Right lobe of liver (tissue), 6 donors: ENCODE measurements at places on chromosomes 1 and 21. TPM values are rescaled to one million over a fixed set of nuclear protein-coding genes. Genes with fewer than 3 reads are reported as not detected.

DNA sequence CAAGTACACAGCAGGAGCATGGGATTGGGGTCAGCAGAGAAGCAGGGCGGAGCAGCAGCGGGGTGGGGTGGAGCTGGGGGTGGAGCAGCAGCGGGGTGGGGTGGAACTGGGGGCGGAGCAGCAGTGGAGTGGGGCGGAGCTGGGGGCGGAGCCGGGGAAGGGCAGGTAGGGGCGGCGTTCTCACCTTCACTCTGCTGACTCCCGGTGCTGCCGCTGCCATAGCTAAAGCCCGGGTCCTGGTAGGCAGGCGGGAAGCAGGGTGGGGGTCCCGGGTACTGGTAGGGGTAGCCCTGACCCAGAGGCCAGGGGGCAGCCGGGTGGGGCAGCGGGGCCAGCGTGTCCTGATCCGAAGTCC, 6.7 kb downstream of the TAS1R3 start:
- no peak for DNase-seq

GRCh38 chr1:95118710-95119109, 1.6 kb downstream of the TLCD4 start:
- DNase-seq: no peak

DNA sequence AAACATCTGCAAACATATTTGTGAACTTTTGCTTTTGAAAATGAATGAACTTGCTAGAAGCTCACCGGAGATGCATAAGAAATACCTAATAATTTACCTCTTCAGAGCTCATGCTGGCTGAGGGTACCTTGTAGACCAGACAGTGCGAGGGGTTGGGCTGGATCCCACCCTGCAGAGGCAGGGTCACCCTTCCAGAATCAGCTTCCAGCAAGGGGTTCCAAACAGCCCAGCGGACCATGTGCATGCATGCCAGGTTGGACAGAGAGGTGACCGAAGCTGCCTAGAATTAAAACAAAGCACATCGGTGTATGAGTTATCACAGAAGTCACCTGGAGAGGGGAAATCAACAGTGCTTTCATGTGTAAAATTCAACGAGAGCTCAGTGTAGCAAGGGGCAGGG, 59.2 kb downstream of the NPHP4 start:
- no peak for DNase-seq

- DNase-seq: no peak
Observed at GRCh38 chr1:201220388-201220715, 29.7 kb downstream of the IGFN1 start.

KLHDC9 gene
- total RNA-seq: 2.9 TPM

RNF187 gene
- total RNA-seq: 58.6 TPM

DNA sequence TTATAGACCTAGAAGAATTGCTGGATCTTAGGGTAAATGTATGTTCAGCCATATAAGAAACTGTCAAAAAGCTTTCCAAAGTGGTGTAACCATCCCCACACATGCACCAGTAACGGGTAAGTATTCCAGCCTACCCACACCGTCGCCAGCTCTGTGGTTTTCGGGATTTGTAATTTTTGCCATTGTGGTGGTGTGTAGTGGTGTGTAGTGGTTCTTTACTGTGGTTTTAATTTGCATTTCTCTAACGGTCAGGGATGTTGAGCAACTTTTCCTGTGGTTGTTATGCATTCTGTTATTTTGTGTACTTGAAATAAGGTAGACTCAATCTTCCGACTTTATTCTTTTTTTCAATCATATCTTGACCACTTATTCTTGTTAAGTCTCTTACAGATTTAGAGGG, 342.4 kb upstream of the AJAP1 start:
- DNase-seq: no peak

DNA sequence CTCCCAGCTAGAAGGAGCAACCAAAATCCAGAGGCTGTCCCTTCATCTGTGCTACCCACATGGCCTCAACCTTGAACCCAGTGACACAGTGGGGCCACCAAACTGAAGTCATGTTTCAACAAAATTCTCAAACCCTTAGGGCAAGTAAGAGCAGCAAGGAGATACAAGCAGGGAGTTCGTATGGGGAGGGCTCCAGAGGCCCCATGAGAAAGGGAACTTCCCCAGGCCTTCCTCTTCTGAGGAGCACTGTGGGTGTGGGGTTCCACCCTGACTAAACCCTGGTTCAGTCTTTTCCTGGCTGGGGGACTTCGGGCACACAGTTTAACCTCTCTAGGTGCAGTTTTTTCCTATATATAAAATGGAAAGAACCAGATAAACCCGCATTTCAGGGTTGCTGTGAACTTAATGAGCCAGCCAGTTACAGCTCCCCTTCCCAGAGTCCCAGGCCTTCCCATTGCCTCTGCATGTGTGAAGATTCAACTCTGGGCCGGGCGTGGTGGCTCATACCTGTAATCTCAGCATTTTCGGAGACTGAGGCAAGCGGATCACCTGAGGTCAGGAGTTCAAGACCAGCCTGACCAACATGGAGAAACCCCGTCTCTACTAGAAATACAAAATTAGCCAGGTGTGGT, 8.0 kb upstream of the THEMIS2 start:
- no peak for DNase-seq

DNA sequence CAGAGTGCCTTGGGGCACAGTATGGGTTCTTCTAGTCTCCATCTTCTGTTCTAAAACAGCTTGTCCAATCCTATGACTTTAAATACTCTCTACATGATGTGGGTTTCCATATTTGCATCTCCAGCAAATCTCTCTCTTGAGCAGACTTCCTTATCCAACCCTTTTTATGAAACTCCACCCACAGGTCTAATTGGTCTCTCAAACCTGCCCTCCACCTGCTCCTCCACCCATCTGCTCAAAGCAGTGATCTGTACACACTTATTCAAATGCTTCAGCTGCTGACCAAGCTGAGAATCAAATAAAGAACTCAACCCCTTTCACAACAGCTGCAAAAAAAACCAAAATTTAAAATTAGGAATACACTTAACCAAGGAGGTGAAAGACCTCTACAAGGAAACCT, 11.5 kb downstream of the MCOLN2 start:
- DNase-seq: no peak

- no peak for DNase-seq
Observed at GRCh38 chr1:16064536-16065268, 8.7 kb downstream of the FAM131C start.

GRCh38 chr1:213997038-213997771, 9.4 kb downstream of the PROX1 start:
- peak; percentile 50 for DNase-seq

GRCh38 chr1:239112101-239112935, 274.1 kb upstream of the CHRM3 start:
- DNase-seq: no peak

DNA sequence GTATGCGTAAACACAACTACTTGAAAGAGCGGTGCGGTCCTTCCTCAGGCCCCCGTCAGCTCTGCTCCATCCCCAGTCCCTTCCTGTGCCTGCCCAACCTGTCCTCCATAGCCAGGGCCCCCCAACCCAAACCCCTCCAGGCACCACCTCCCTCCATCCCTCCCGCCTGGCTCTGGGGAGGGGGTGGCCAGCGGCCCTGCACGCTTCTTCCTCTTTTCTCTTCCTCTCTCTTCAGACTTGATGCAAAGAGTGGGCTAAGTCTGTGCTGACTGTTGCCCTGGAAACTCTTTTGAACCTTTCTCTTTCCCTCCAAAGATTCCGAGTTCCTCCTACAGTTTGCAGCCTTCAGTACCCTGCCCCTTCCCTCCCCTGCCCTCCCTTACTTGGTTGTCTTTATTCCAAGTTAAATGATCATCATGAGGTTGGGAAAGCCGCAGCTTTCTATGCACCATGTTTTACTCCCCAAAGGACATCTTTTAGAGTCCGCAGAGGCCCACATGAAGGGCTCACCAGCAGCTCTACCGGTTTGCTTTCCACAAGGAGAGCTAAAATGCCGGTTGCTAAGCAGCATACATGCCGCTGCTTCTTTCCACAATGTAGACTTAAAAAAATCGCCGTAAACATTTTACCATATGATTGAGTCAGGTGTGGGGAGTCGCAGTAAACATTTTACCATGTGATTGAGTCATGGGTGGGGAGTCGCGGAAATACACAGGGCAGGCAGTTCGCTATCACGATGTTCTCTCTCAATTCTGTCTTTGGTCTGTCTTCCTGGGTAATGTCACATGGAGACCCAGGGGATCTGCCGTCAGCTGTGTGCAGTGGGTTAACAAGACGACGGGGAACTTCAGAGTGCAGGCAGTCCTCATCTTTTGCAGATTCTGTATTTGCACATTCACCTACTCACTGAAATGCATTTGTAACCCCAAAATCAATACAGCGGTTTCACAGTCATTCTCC, 525.3 kb downstream of the KIF26B start:
- no peak for DNase-seq

DNA sequence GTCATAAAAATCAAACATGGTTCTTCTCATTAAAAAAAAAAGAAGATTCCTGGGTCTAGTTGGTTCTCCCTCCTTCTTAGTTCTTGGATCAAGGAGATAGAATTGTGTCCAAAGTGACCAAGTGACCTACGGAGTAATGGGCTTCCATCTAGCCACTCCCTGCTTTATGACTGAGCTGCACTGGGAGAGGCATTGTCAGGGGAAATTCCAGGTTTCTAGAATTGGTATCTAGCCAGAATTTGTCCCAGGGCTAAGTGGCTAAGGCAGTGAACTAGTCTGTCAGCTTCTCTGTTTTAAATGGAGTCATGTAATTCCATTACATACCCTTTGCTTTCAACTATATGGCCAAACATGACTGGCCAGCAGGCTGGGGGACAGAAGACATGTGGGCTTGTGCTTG, 40.1 kb upstream of the ERG start:
- DNase-seq: no peak

- DNase-seq: no peak
Observed at GRCh38 chr1:58246549-58246948, 300.0 kb downstream of the OMA1 start.

- DNase-seq: no peak
Observed at GRCh38 chr1:66750577-66750976, 1.7 kb upstream of the DYNLT5 start.

SELENOF gene
- total RNA-seq: 98.3 TPM

DSCAM gene
- 0.04 TPM for total RNA-seq

OR2T11 gene
- total RNA-seq: not detected

- no peak for DNase-seq
Observed at GRCh38 chr21:46518983-46519583, 60.4 kb downstream of the DIP2A start.

DNA sequence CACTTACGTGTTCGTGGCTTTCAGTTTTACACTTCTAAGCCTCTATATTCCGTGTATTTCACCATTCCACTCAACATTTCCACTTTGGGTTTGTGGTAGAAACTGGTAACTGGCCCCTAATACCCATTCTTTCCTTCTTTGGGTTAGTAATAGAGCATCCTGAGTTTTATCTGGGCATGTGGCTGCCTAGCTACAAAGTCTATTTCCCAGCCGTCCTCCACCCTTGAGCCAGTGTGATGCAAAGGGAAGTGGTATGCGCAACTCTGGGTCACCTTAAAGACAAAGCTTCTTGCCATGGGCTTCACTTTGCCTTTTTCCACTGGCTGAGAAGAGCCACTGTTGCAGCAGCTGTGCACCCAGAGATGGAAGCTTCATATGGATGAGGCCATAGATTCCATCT, 73.9 kb downstream of the LAMC2 start:
- no peak for DNase-seq

GRCh38 chr1:233299450-233299849, 3.9 kb upstream of the PCNX2 start:
- DNase-seq: no peak

DNA sequence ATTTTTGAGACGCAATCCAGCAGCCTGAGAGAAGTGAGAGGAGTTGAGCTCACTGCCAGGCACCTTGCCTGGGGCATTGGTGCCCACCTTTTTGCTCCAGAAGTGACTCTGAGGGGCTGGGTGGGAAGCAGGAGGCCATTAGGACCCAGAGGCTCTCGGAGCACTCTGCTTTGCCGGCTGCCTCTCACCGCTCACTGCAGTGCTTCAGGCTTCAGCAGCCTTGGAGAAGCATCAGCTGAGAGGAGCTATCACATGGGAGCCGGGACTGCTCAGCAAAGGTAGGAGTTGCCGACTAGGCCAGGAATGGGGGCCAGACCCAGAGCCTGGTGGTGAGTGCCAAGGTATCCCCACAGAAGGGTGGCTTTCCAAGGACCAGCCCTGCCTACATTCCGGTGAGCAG, at the start of gene GPR61:
Gene GPR61 (plus strand): TSS at position 197 of the 400 bp plus-strand sequence. CDS start 3,151 bp downstream, outside the sequence.
- DNase-seq: no peak

DNA sequence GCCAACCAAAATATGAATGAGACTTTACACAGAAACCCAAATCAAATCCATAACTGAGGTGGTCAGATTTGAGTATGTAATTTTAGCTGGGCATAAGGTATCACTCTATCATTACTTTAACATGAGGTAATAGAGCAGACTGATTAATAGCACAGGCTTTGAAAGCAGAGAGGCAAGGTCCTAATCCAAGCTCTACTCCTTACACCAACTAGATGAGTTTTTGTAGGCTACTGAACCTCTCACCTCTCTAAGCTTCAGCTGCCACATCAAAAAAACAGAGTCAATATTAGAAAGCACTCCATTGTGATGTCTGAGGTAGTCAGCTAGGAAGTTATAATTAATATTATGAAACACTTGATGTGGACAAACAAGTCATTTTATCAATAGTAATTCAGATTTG, 63.7 kb downstream of the ARID4B start:
- no peak for DNase-seq

DNA sequence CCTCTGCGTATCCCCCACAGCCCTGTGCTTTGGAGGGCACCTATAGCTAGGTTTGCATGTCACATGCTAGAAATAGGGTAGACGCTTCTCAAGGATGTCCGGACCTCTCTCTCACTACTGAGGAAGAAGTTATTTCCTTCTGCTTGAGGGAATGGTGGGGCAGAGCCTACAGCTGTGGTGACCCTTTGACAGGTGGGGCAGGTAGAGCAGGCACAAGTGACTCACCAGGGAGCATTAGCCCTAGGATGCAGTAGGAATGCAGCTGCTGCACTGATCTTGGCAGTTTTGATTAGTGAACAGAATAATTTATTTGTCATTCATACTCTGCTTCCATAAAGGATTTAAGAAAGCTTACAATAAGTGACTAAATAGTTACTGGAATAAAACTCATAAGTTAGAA, 129.6 kb upstream of the HOOK1 start:
- DNase-seq: no peak

DNA sequence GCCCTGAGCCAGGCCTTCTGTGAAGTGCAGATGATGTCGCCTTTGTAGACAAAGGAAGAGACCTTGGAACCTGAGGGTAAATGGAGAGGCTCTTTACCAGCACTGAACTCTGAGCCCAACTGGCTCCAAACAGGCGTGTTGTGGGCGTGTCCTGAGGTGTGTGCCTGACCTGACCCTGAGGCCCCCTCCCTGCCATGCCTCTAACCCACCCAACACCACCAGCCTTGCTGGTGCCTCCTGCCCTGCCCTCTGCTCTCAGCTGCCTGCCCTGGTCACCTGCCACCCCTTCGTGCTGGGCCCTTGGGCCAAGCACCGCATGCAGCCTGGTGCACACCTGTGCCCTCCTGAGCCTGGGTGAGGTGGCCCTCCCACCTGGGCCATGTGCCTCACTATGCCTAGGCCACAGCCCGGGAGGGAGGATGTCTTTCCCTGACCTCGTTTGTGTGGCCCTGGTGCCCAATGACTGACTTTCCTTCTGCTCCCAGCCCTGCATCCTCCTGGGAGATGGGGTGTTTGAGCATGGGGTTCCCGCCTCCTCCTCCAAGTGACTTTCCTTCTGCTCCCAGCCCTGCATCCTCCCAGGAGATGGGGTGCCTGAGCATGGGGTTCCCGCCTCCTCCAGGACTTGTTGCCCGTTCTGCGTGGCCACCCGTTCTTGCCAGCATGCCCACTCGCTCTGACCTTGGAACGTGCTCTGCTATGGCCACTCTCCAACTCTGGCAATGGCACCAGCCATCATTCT, 157.0 kb downstream of the PCBP3 start:
- no peak for DNase-seq
